ENCODE measurements at places on chromosomes 1 and 21.
A peak's percentile ranks its signal among the peaks of the same experiment; 100 is the strongest.

GRCh38 chr1:156897078-156897825, 3.7 kb downstream of the PEAR1 start:
- H3K27ac ChIP-seq, result peak overlapping the region; percentile 97
- peaks cover 35% of the 10 kb centered on the region for H3K4me1 ChIP-seq
- H3K36me3 ChIP-seq, result no peaks in the 10 kb centered on the region
- no peak overlapping the region for H3K4me3 ChIP-seq
- no peaks in the 10 kb centered on the region for H3K27me3 ChIP-seq

DNA sequence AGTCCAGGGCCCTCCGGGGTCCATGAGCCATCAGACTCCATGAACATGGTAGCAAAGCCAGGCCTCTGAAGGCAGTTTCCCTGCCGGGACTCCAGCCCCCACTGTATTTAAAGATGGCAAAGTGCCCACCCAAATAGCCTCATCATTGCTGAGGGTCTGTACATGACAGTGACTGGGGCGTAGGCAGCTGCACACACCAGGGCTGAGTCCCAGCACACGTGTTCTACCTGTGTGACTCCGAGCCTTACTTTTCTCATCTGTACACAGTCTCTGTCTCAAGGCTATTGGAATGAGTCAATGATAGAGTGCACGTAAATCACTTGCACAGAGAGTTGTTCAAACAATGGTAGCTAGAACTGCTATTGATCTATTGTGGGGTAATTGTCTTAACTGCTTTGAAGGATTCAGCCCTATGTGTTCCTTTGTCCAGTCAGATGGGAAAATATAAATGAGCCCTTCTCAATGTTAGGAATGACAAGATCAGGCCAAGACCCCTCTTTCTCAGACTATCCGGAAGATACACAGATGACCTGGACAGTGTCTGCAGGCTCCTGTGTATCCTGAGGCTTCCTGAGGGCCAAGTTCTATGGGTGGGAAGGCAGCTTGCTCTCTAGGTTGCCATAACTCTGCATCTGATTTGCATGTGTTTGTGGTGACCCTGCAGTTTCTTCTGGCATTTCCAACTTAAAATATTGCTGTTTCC, 48.9 kb downstream of the RASSF5 start:
- DNase-seq, result no peak
- no peaks in the 10 kb centered on the region for H3K4me1 ChIP-seq
- H3K27ac ChIP-seq, result no peak overlapping the region
- H3K27me3 ChIP-seq, result no peaks in the 10 kb centered on the region
- no peaks in the 10 kb centered on the region for H3K36me3 ChIP-seq

DNA sequence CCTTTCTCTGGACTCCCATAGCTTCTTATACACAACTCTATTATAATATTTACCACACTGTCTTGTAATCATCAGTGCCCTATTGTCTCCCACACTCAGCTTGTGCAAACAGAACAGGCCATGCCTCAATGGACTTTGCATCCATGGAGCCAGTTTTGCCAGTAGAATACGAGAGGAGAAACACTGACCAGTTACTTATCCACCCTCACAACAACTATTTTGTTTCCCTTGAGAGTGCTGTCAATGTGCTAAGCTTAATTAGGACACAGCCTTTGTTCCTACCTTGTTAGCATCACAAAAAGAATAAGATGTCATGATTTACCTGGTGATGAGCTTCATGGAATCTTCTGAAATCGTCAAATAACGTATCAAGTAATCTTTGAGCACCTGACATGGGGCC, 18.1 kb upstream of the LRRC52 start:
- no peaks in the 10 kb centered on the region for H3K4me1 ChIP-seq
- H3K4me3 ChIP-seq, result no peak overlapping the region
- no peaks in the 10 kb centered on the region for H3K36me3 ChIP-seq
- no peaks in the 10 kb centered on the region for H3K27me3 ChIP-seq

DNA sequence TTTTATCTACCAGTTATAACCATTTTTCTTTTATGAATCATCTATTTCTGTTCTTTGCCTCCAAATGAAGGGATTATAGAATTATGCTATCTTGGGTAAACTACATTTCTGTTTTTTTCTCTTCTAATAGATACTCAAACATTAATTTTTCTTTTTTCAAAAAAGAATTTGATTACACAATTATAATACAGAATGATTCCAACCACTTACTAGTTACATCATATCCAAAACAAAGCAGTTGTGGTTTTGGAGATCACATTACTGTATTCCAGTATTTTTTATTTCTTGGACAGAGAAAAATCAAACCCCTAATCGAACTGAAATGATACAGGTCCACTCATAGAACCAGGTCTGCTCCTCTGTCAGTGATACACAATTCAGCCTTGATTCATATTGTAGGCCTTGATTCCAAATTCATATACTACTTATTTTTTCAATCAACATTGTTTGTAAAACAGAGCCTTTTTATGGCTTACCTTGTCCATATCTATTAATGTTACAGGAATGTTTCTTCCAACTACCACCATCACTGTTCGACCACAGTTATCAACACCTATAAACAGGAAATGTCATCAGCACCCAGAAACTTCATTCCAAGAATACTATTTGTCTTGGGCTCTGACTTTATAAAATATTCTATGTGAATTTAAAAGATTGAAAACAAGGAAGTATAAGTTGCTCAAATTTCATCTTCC, 43.2 kb downstream of the GDAP2 start:
- H3K27me3 ChIP-seq, result no peaks in the 10 kb centered on the region
- peaks cover 43% of the 10 kb centered on the region for H3K36me3 ChIP-seq
- peaks cover 10% of the 10 kb centered on the region for H3K4me1 ChIP-seq
- H3K27ac ChIP-seq, result no peak overlapping the region
- DNase-seq, result no peak
- no peak overlapping the region for H3K4me3 ChIP-seq

- H3K4me1 ChIP-seq, result no peaks in the 10 kb centered on the region
- H3K36me3 ChIP-seq, result peaks cover 17% of the 10 kb centered on the region
- H3K27me3 ChIP-seq, result no peaks in the 10 kb centered on the region
- H3K4me3 ChIP-seq, result no peak overlapping the region
Observed at GRCh38 chr1:61391730-61392129, 309.4 kb downstream of the NFIA start.

- no peaks in the 10 kb centered on the region for H3K27me3 ChIP-seq
- H3K4me3 ChIP-seq, result peak overlapping the region; percentile 96
- peaks cover 31% of the 10 kb centered on the region for H3K4me1 ChIP-seq
- DNase-seq, result no peak
Observed at GRCh38 chr1:52056937-52057231, 789 bp downstream of the BTF3L4 start.

DNA sequence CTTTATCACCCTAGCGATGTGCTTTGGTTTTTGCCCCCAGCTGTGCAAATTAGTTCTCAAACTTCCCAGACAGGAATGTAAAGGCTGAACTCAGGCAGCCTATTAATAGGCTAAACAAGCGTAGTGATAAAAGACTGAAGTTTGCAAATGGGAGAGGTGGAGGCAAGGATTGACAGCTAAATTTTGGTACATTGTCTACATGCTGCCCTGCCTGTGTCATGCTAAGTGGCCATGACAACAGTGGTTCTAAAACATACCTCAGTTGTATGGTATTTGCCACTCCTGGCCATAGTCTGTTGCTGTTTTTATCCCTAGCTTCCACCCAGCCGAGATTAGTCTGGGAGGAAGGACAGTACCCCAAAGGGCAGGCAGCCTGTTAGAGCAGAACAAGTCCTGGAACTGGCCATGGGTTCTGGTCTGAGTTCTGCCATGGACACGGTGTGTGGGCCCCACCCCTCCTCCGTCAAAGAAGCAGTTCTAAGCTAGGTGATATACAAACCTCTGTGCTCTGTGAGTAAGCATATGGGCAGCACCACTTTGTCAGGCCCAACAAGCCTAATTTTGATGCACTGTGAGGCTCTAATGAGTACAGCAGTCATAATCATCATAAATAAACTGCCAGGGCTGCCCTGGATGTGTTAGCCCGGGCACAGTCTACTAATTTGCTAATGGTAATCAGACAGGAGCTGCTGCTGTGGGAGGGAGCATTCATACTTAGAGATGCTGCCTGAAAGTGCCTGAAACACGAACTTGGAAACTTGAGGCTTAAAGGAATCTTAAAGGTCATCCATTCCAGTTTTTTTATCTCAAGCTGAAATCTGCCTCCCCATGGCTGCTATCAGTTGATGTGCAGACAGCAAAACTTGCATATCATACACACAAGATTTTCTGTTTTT, 177.1 kb downstream of the HHAT start:
- no peak for DNase-seq
- no peaks in the 10 kb centered on the region for H3K4me1 ChIP-seq
- no peak overlapping the region for H3K4me3 ChIP-seq
- H3K36me3 ChIP-seq, result no peaks in the 10 kb centered on the region
- no peaks in the 10 kb centered on the region for H3K27me3 ChIP-seq
- no peak overlapping the region for H3K27ac ChIP-seq

- no peaks in the 10 kb centered on the region for H3K27me3 ChIP-seq
- no peaks in the 10 kb centered on the region for H3K4me1 ChIP-seq
- peaks cover 37% of the 10 kb centered on the region for H3K36me3 ChIP-seq
- H3K27ac ChIP-seq, result no peak overlapping the region
- H3K4me3 ChIP-seq, result no peak overlapping the region
Observed at GRCh38 chr1:88878731-88879130, 12.6 kb downstream of the GTF2B start.

- no peaks in the 10 kb centered on the region for H3K4me1 ChIP-seq
- no peak overlapping the region for H3K27ac ChIP-seq
- H3K36me3 ChIP-seq, result no peaks in the 10 kb centered on the region
Observed at GRCh38 chr1:101162736-101163735, 73.8 kb upstream of the S1PR1 start.

GRCh38 chr1:47023268-47024140, at the start of gene CYP4X1:
TSS of gene CYP4X1 (plus strand) at chr1:47023669. CDS start at chr1:47023818, 149 bp downstream.
- no peaks in the 10 kb centered on the region for H3K36me3 ChIP-seq
- no peaks in the 10 kb centered on the region for H3K4me1 ChIP-seq

DNA sequence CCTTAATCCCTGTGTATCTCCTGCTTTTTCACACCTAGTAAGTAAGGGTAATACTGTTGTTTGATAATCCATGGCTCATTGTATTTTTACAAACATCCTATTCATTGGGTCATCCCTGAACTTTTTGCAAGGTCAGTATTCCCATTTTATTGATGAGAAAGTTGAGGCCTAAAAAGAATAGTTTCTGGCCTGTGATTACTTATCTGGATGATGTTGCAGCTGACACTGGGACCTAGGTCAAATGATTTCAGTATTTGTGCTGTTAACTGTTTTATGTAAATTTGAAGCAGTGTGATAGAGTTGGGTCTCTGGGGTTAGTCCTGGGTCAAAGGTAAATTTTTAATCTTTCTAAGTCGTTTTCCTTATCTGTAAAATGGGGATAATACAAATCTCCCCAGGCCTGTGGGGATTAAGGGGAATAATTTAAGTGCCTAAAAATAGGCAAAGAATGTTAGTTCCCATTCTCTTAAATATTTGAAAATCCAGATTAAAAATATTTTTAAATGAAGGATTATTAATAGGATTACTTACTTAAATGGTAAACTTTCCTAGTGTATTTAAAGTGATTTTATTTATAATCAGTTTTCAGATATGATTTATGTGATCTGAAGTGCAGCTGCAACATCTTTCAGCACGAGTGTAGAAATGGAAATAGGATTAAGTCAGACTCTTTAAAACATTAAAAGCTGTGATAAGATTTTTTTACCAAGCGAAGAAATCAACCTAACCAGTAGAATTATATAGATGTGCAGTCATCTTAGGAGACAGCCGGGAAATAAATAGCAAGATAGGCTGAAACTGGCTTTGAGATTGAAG, 4.3 kb downstream of the PPP2R5A start:
- H3K27me3 ChIP-seq, result no peaks in the 10 kb centered on the region
- H3K4me3 ChIP-seq, result no peak overlapping the region
- H3K36me3 ChIP-seq, result no peaks in the 10 kb centered on the region
- no peak overlapping the region for H3K27ac ChIP-seq
- peaks cover 25% of the 10 kb centered on the region for H3K4me1 ChIP-seq
- no peak for DNase-seq

Data from RWPE2 (cell line).